Activated CD8-positive, alpha-beta memory T cell treated with anti-CD3 and anti-CD28 coated beads, Interleukin-2, amount 10 ng/mL, durations not matched to agents 7 days and 5 days (primary cell): ENCODE measurements at places on chromosomes 5 and 9. TPM values are rescaled to one million over a fixed set of nuclear protein-coding genes. Genes with fewer than 3 reads are reported as not detected.

- H3K4me3 ChIP-seq, result no peak overlapping the region
- peaks cover 44% of the 10 kb centered on the region for H3K27me3 ChIP-seq
- no peaks in the 10 kb centered on the region for H3K36me3 ChIP-seq
- H3K4me1 ChIP-seq, result no peaks in the 10 kb centered on the region
Observed at GRCh38 chr9:97830884-97831829, 21.9 kb upstream of the FOXE1 start.

GRCh38 chr9:128595471-128595870, 43.1 kb downstream of the SPTAN1 start:
- peaks cover 62% of the 10 kb centered on the region for H3K36me3 ChIP-seq
- no peak overlapping the region for H3K27ac ChIP-seq
- no peak for DNase-seq

- no peak for DNase-seq
- no peaks in the 10 kb centered on the region for H3K27me3 ChIP-seq
- no peaks in the 10 kb centered on the region for H3K4me1 ChIP-seq
- no peak overlapping the region for H3K27ac ChIP-seq
- no peak overlapping the region for H3K4me3 ChIP-seq
Observed at GRCh38 chr5:27906931-27907601, 868.7 kb upstream of the CDH9 start.

The IL13 gene
- total RNA-seq, result 119 TPM

The SLC1A3 gene
- total RNA-seq, result not detected
